GM03348 (cell line): ENCODE measurements at places on chromosomes 6 and 20.

- DNase-seq, result no peak
These were observed 104.0 kb upstream of the EPHA7 start for GRCh38 chr6:93523365-93523764.

GRCh38 chr20:40639676-40640355 lies 49.2 kb downstream of the MAFB start:
- no peak for DNase-seq

GRCh38 chr6:15464211-15464725 lies 198.6 kb downstream of the DTNBP1 start:
- peak; percentile 32 for DNase-seq

- DNase-seq, result peak; percentile 23
These were observed 610.4 kb upstream of the IMPG1 start for GRCh38 chr6:76682842-76683241.

DNA sequence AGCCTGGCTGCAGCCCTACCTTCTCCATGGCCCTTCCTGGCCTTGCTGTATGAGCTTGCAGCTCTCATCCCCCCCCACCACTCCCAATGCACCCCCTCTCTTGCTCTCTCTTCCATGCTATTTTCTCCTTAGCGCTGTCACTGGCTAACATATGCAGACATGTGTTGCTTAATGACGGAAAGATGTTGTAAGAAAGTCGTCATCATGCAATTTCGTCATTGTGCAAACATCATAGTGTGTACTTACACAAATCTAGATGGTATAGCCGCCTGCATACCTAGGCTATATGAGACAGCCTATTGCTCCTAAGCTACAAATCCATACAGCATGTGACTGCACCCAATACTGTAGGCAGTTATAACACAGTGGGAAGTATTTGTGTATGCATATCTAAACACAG lies 27.0 kb downstream of the ANGPT4 start:
- no peak for DNase-seq

GRCh38 chr6:139744891-139745290 lies 370.4 kb upstream of the CITED2 start:
- no peak for DNase-seq

DNA sequence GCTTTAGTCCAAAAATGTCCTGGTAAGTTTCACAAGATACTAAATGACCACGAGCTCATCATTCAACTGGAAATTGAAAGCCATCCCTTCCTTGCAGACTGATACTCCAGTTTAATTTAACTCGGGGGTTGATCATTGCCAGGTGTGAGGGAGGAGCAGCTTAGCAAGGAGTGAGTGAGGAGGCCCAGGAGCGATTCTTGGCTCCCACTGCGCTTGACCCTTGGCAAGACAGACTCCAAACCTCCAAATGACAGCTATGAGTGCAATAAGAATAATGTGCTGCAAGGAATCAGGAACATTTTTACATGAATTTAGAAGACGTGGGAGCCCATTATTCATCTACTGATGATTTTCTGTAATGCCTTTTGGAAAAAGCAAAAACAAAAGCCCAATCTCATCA lies 64.9 kb downstream of the LAMA4 start:
- peak; percentile 54 for DNase-seq
